ENCODE measurements at places on chromosomes 1 and 21.

GRCh38 chr1:232622378-232622777, 7.6 kb downstream of the SIPA1L2 start:
- no peak for DNase-seq
- H3K27ac ChIP-seq, result no peak overlapping the region
- no peak overlapping the region for H3K4me3 ChIP-seq
- H3K27me3 ChIP-seq, result no peaks in the 10 kb centered on the region
- H3K36me3 ChIP-seq, result no peaks in the 10 kb centered on the region

GRCh38 chr1:111190931-111191451, 9.5 kb downstream of the DENND2D start:
- H3K4me3 ChIP-seq, result no peak overlapping the region
- peaks cover 41% of the 10 kb centered on the region for H3K36me3 ChIP-seq
- H3K27me3 ChIP-seq, result no peaks in the 10 kb centered on the region
- peaks cover 6% of the 10 kb centered on the region for H3K4me1 ChIP-seq
- H3K27ac ChIP-seq, result no peak overlapping the region

- no peaks in the 10 kb centered on the region for H3K27me3 ChIP-seq
- H3K27ac ChIP-seq, result no peak overlapping the region
- DNase-seq, result no peak
- no peaks in the 10 kb centered on the region for H3K36me3 ChIP-seq
Measured at GRCh38 chr1:111729271-111729921, 9.8 kb downstream of the INKA2 start.

DNA sequence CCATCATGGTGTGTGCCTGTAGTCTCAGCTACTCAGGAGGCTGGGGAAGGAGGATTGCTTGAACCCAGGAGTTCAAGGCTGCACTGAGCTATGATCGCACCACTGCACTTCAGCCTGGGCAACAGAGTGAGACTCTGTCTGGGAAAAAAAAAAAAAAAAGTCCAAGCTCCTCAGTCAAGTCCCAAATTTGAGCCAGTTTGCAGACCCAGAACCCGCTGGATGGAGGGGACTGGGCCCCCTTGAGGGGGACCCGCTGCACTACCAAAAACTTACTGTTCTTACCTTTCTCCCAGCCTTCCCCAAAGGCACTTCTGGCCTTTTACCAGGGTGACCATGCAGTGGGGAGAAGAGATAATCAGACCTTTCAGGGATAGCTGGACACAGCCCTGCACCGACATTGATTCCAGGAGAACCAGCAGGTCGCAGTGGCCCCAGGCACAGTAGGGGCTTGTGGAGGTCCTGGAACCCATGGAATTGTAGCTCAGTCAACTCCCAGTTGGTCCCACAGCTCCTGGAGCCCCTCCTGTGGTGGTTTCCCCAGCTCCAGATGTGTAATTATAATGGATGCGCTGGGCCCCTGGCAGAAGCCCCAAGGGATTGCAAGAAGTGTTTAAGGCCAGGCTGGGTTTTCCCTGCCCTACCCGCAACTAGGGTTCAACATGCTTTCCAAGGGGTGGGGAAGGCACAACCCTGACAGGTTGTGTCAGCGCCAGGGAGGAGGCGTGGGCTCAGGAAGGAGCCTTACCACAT, 4.1 kb upstream of the WNT9A start:
- H3K27ac ChIP-seq, result no peak overlapping the region
- no peak for DNase-seq
- H3K4me1 ChIP-seq, result no peaks in the 10 kb centered on the region
- H3K36me3 ChIP-seq, result no peaks in the 10 kb centered on the region
- no peak overlapping the region for H3K4me3 ChIP-seq
- no peaks in the 10 kb centered on the region for H3K27me3 ChIP-seq

DNA sequence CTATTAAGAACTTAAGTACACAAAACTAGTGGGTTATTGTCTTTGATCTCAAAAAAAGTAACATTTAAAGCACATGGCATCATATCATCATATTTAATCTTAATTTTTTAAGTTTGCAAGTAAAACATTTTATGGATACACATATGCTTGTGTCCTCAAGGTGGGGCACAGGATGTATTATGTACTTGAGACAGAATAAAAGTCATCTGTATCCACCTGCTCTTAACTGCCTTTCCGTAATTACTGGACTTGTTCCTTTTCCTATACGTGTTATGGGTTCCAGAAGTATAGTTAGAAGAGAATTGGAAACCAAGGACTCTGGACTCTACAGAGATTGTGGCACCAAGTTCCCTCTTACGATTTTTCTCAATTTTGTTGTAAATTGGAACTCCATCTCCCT, 79.4 kb downstream of the FCRL5 start:
- no peak overlapping the region for H3K27ac ChIP-seq
- no peaks in the 10 kb centered on the region for H3K36me3 ChIP-seq
- no peak for DNase-seq

- DNase-seq, result no peak
- no peaks in the 10 kb centered on the region for H3K27me3 ChIP-seq
- H3K4me3 ChIP-seq, result no peak overlapping the region
- H3K36me3 ChIP-seq, result no peaks in the 10 kb centered on the region
- no peaks in the 10 kb centered on the region for H3K4me1 ChIP-seq
Measured at GRCh38 chr1:210525716-210526454, 197.2 kb downstream of the HHAT start.

DNA sequence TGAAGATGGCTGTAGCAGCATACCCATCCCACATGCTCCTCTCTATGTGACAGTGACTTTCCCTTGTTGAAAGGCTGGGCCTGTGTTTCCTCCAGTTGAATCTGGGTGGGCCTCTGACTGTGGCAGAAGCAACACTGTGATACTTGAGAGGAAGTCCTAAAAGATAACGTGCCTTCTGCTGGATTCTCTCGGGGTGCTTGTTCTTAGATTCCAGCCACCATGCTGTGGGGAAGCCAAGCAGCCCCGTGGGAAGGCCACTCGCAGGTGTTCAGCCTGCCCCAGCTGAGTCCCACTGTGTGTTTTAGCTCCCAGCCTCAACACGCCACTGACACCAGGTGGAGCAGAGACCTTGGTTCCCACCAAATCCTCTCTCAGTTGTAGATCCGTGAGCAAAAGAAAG, 31.5 kb downstream of the TRAPPC10 start:
- no peak overlapping the region for H3K27ac ChIP-seq
- H3K4me3 ChIP-seq, result no peak overlapping the region
- no peak for DNase-seq
- H3K4me1 ChIP-seq, result peaks cover 11% of the 10 kb centered on the region
- H3K36me3 ChIP-seq, result 0 out of 2 replicates have a peak, but pooled peaks cover 6% of the 10 kb centered on the region

DNA sequence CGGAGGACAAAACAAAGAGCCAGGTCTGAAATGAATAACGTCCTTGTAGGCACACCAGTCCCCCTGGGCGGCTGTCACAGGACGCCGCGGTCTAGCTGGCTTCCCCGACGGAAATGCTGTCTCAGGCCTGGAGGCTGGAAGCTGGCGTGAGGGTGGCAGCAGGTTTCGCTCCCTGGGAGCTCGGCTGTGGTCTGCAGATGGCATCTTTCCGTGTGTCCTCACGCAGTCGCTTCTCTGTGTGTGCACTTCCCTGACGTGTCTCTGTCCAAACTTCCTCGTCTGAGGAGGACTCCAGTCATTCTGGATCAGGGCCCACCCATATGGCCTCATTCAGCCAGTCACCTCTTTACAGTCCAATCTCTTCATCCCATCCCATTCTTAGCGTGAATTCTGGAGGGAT, 14.2 kb downstream of the TNFRSF14 start:
- no peaks in the 10 kb centered on the region for H3K27me3 ChIP-seq
- H3K36me3 ChIP-seq, result no peaks in the 10 kb centered on the region
- DNase-seq, result no peak
- no peak overlapping the region for H3K4me3 ChIP-seq
- no peak overlapping the region for H3K27ac ChIP-seq

- no peaks in the 10 kb centered on the region for H3K36me3 ChIP-seq
- no peak for DNase-seq
- no peak overlapping the region for H3K27ac ChIP-seq
- no peaks in the 10 kb centered on the region for H3K4me1 ChIP-seq
- H3K4me3 ChIP-seq, result no peak overlapping the region
Measured at GRCh38 chr1:240667351-240667750, 55.4 kb upstream of the GREM2 start.

GRCh38 chr21:26972192-26972591, 5.3 kb upstream of the ADAMTS5 start:
- DNase-seq, result no peak
- no peaks in the 10 kb centered on the region for H3K36me3 ChIP-seq
- no peak overlapping the region for H3K4me3 ChIP-seq
- H3K27ac ChIP-seq, result no peak overlapping the region
- H3K4me1 ChIP-seq, result no peaks in the 10 kb centered on the region

DNA sequence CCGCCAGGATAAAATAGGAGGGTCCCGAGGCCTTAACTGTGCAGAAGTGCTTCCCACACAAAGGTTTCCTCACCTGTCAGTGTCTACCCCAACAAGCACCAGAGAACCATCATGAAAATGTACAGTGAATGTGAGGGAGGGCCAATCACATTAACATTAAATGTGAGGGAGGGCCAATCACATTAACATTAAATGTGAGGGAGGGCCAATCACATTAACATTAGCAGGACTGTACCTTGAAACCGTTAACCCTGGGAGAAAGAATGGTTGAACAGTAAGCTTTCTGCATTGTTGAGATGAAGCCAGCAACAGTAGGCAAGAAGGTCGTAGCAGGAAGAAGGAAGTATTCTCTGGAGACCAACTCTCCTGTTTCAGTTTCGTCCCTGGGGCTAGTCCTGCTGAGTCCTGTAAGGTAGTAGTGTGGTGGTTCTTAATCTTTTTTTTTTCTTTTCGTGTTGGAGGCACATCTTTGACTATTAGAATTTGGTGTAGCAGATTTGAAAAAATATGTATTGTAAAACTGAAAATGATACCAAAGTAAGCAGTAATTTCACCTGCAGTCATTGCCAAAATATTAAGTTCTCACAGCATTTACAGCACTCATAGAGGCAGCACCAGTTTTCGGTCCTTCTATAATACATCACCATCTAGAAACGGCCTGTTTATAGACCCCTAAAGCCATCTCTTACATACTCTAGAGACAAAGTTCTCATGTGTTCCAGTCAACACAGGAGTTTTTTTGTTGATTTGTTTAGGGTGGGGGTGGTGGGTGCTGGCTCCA, 98.6 kb upstream of the PPP2R5A start:
- H3K4me3 ChIP-seq, result 0 out of 2 replicates have a peak overlapping the region, but pooled peaks have one; percentile 18
- H3K27me3 ChIP-seq, result no peaks in the 10 kb centered on the region
- H3K27ac ChIP-seq, result no peak overlapping the region
- no peaks in the 10 kb centered on the region for H3K36me3 ChIP-seq

DNA sequence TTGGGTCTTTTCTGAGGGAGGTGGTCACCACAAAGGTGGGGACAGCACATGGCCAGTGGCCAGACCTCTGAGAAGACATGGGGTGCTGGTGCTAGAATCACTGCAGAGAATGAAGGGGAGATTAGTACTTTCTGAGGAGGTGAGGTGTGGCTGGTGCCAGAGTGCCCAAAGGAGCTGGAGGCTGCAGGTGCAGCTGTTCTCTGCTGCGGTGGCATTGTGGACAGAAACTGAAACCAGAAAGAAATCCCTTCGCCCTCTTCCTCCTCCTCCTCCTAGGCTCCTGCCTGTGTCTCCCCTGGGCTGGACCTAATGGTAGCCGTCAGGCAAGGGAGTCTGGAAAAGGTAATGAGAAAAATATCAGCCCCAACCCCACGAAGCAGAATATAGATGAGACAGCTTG, 261.7 kb downstream of the TM2D1 start:
- no peak for DNase-seq
- no peak overlapping the region for H3K27ac ChIP-seq
- H3K27me3 ChIP-seq, result no peaks in the 10 kb centered on the region
- H3K4me3 ChIP-seq, result no peak overlapping the region
- no peaks in the 10 kb centered on the region for H3K36me3 ChIP-seq

GRCh38 chr1:210412240-210412639, 83.5 kb downstream of the HHAT start:
- H3K36me3 ChIP-seq, result no peaks in the 10 kb centered on the region
- H3K4me3 ChIP-seq, result no peak overlapping the region
- H3K27me3 ChIP-seq, result no peaks in the 10 kb centered on the region
- H3K27ac ChIP-seq, result no peak overlapping the region

- no peaks in the 10 kb centered on the region for H3K27me3 ChIP-seq
- DNase-seq, result no peak
- H3K27ac ChIP-seq, result no peak overlapping the region
- H3K36me3 ChIP-seq, result no peaks in the 10 kb centered on the region
- H3K4me1 ChIP-seq, result peaks cover 22% of the 10 kb centered on the region
- no peak overlapping the region for H3K4me3 ChIP-seq
Measured at GRCh38 chr21:43926196-43926595, 61.2 kb downstream of the AGPAT3 start.

DNA sequence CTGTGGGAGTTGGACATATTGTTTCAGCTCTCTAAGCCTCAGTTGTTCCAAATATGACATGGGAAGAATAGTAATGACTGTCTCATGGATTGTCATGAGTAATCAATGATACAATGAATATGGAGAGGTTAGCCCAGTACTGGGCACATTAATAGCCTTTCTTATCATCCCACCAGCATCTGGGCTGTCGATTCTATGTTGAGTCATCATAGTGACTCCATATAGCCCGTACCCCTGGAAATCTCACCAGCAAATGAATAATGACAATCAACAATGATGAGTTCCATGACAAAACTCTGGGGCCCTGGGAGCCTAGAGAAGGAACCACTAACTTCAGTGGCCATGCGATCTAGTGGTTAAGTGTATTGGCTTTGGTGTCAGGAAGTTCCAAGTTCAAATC, 39.7 kb upstream of the GJB5 start:
- H3K36me3 ChIP-seq, result no peaks in the 10 kb centered on the region
- H3K27ac ChIP-seq, result no peak overlapping the region
- H3K27me3 ChIP-seq, result no peaks in the 10 kb centered on the region

DNA sequence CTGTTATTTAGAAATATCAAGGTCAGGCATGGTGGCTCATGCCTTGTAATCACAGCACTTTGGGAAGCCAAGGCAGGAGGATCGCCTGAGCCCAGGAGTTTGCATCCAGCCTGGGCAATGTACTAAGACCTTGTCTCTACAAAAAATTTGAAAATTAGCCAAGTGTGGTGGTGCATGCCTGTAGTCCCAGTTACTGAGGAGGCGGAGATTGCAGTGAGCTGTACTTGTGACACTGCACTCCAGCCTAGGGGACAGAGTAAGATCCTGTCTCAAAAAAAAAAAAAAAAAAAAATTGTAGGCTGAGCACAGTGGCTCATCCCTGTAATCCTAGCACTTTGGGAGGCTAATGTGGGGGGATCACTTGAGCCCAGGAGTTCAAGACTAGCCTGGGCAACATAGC, 45.3 kb downstream of the PIK3CD start:
- no peaks in the 10 kb centered on the region for H3K36me3 ChIP-seq
- H3K27me3 ChIP-seq, result no peaks in the 10 kb centered on the region
- no peak overlapping the region for H3K27ac ChIP-seq
- no peaks in the 10 kb centered on the region for H3K4me1 ChIP-seq

DNA sequence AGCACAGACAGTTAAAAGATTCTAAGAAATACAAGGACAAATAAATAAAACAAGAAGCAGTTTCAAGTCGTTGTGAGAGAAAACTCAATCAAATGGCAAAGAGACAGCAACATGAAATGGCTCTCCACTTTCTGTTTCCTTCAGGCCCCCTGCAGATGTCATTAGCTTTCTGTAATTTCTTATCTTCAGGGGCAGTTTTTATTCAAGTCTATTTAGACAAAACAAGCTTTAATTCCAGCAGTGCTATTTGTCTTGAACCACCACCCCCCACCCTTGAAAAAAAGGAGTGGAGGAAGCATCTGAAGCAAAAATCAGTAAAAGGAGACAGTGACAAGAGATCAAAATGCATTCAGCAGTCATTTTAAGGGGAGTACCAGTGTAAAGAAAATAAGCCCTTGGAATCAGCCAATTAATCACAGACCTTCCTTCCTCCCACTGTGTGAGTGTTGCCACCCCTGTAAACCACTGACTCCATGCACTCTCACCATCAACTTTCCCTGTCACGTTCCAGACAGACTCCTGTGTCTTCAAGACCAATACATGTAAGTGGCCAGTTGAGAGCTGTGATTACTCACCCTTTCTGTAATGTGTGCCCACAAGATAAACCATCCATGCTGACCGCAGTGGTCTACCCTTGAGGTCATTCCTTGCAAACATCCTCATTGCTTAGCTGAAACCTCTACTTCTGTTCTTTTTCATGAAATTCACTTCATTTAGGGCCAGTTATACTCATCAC, 136.1 kb upstream of the HOOK1 start:
- no peaks in the 10 kb centered on the region for H3K27me3 ChIP-seq
- DNase-seq, result no peak
- H3K36me3 ChIP-seq, result no peaks in the 10 kb centered on the region
